ENCODE measurements at places on chromosomes 5 and 9.

DNA sequence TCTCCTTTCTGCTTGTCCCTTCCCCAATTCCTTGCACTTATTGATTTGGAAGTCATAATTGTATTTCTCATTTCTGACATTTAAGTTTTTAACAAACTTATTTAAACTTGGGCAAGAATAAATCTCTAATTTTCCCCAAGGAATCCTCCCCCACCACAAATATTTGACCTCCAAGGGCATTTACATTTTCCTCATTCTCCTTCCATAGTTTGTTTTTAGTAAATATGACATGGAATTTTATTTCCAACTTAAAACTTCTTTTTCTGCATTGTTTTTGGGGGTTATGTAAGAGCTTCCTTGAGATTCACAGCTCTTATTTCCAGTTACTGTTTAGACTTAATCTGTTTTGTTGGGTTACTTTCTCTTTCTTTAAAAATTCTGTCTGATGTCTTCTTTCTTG is 64.9 kb downstream of the ZNF618 start:
- DNase-seq = no peak

GRCh38 chr5:152306386-152306785 is 98.7 kb downstream of the NMUR2 start:
- no peak for DNase-seq

DNA sequence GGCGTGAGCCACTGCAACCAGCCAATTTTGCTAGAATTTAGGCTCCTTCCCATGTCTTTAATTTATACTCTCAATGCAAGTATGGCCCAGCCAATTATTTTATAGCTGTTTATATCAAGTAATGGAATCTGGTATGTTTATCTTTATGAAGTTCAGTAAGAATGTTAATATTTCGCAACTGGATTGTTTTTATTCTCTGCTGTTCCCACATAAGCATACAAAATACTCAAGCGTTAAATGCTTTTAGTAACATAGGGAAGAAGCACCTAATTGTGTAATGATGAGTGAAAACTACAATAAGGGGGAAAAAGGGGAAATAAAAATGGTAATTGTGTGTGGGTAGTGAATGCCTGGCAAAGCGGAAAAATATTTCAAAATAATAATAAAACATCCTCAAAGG is 21.3 kb downstream of the PWWP2A start:
- DNase-seq = no peak

- DNase-seq = no peak
Observed at GRCh38 chr5:9168791-9169556, 376.9 kb downstream of the SEMA5A start.

DNA sequence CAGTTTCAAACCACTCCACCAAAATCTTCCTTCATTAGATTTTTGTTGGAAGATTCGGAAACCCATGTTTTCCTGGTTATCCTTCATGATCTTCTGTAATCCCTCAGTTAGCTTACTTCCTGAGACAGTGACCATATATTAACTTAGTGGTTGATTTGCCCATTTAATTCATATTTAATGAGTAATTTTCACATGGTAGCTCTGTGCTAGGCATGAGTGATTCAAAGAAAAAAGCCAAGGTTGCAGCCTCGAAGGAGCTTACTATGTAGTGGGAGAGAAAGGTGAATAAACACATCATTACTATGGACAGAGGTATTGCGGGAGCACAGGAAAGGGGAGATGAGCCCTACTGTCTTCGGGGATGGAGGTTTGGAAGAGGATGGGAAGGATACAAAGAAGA is 158.5 kb downstream of the TLE1 start:
- DNase-seq = no peak

DNA sequence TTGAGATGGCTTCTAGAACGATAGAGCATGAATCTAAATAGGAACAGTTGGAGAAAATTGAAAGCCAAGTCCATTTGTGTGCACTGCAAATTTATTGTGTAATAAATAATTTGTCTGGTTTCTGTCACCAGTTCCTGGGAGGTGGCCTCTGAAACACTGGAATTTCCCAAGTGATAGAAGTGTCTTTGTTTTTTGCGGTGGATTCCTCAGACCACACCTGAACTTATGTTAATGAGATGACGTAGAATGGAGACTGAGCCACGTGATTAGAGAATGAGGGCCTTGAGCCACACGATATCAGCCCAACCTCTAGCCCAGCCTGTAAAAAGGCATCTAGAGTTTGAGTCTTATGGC is 105.1 kb downstream of the MSX2 start:
- no peak for DNase-seq

DNA sequence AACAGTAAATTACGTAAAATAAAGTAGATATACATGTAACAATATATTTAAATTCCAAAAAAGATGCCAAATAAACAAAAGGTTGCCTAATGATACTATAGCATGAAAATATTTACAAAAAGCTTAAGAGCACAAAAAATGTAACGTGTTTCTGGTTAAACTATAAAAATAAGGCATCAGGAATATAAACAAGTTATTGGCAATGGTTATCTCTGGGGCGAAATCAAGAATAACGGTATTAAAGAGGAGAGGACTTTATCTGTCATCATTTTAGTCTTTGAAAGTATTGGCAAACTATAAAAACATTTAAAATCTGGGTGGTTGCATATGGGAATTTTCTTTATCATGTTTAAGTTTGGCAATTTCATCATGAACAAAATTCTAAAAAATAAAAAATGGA is 1599.2 kb downstream of the MAT2B start:
- no peak for DNase-seq

GRCh38 chr9:121133104-121133816 is 58.5 kb downstream of the CNTRL start:
- no peak for DNase-seq
